ENCODE measurements at places on chromosomes 5 and 9.

- DNase-seq = no peak
Observed at GRCh38 chr5:157566902-157567489, 8.6 kb downstream of the ADAM19 start.

GRCh38 chr5:10009802-10010201, 239.9 kb downstream of the ATPSCKMT start:
- DNase-seq = no peak

DNA sequence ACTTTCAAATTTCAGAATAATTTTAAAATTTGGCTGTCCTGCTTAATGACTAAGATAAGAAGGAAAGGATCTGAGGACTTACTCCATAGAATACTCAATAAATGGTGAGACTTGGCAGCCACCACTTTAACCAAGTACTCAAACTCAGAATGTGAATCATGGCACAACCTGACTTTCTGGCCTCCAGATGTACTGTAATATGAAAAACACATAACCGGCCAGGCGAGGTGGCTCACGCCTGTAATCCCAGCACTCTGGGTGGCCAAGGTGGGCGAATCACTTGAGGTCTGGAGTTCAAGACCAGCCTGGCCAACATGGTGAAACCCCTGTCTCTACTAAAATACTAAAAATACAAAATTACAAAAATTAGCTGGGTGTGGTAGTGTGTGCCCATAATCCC, 10.0 kb upstream of the MARCHF6 start:
- DNase-seq = no peak

DNA sequence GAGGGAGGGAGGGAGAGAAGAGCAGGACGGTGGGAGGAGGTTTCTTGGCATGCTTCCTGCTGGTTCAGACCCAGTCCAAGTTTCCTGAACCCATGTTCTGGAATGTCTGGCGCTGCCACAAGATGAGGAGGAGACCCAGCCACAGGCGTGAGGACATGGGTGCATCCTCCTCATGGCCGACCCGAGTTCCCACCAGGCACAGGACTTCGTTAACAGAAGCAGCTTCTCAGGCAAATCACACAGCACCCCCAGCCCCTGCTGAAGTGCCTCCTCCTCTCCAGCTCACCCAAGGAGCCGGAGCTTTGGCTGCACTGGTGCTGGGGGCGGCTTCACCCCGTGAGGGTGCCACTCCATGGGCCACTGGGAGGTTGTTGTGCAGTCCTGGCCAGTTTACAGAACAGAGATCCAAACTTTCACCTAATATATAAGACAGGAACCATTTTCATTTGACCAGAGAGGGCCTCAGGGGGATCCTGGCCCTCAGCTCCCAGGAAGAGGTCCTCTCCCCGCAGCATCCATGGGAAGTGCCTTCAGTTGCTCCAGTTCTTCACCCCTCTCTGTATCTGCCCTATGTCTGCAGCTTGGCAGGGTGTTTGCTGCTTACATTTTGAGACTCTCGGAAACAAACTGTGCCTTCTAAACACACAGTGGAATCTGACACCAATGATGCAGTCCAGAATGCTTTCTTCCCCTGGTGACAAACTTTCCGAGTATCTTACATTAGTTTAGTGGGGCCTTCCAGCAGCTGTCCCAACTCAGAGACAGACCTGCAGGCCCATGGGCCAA, 10.2 kb upstream of the NKD2 start:
- DNase-seq = no peak

- DNase-seq = no peak
Observed at GRCh38 chr9:93456504-93456903, 3.1 kb upstream of the FAM120AOS start.

- no peak for DNase-seq
Observed at GRCh38 chr5:175467983-175468690, 10.2 kb upstream of the SFXN1 start.

DNA sequence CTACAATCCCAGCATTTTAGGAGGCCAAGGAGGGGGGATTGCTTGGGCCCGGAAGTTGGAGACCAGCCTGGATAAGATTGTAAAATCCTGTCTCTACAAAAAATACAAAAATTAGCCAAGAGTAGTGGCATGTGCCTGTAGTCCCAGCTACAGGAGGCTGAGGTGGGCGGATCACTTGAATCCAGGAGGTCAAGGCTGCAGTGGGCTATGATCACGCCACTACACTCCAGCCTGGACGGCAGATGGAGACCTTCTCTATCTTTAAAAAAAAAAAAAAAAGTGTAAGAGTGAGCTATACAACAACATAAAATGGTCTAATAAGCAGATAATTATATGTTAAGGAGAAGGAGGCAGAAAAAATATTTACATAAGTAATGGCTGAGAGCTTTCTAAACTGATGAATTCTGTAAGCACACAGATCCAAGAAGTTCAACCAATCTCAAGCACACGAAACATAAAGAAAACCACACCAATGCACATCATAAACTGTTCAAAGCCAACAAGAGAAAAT, 23.0 kb downstream of the CDC14B start:
- DNase-seq = no peak

GRCh38 chr9:110895147-110895905, 142.9 kb downstream of the LPAR1 start:
- no peak for DNase-seq

GRCh38 chr5:168890816-168891812, 311.9 kb upstream of the PANK3 start:
- DNase-seq = no peak

DNA sequence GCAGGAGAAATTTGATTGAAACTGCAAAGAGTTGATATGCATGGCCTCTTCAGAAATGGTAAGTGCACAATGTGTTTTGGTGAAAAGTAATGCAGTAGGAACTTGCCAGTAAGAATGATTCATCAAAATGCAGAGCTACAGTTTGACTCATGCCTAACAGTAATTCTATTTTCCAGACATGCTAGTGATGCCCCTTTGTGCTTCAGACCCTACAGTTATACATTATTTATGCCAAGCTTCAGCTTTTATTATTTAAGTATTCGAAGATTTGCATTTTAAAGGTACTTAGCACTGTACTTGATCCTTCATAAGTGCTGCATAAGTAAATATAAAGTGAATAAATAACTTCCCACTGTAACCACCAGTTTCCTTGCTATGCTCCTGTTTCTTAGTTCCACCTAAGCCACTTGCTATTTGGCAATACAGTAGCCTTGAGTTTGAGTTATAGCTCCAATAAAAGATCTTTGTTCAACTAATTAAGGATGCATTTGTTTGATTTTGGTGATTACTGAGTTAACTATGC, 3.6 kb upstream of the SPATA31E1 start:
- peak; percentile 62 for DNase-seq

DNA sequence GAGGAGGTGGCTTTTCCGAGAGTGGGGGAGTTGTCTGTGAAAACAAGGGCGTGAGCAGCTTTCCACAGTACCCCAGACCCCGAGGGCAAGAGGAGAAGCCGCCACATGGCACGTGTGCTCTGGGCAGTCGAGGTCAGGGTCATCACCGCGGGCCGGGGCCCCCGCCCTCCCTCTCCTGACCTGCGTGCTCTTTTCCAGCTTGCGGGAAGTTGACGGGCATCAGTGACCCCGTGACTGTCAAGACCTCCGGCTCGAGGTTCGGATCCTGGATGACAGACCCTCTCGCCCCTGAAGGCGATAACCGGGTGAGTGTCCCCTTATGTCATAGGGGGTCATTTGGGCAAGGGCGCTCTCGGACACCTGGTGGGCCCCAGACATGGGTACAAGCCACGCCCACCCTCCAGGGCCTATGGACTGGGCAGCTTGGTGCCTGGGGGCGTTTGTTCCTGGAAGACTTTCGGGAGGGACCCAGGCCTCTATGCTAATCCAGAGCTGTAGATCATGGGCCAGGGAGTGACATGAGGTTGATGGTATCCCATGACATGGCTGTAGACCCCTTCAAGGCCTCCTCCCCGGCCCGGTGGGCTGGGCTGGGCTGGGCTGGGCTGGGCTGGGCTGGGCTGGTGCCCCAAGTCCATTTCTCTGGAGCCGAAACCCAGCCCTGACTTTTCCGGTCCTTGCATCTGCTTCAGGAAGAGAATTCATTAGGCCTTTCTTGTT, 19.2 kb downstream of the OLFM1 start:
- DNase-seq = no peak

DNA sequence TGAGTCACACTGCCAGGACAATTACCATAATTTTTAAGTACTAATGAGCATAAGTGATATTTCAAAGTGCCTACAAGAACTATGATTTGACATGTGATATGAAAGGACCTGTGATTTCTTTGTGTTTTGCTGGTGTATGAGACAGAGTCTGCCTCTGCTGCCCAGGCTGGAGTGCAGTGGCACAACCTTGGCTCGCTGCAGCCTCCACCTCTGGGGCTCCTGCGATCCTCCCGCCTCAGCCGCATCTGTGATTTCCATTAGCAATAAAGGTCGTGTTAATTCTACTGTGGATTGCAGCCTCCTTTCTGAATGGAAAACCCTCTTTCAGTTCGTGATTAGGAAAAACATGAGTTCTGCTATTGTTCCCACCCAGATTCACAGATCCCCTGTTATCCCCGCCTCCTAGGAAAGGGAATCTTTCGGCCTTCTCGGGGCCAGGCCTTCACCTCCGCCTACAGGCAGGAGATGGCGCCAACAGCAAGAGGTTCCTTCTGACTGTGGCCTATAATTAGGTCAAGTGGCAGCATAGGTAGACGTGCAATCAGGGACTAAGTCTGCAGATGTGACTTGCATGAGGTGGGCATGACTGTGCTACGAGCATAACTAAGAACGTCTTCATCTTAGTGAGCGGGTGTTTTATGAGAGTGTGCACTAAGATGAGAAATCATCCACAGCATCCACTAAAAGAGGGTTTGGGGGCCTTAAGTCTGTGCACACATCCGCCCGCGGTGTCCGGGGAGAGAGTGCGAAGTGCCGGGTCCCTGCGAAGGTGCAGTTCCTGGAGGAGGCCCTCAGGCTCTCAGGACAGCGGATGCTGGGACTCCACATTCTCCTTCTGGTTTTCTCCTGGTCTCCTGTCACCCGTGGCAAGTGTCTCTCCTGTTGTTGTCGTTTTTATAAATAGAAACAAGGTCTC, 23.1 kb downstream of the TRIM7 start:
- peak; percentile 89 for DNase-seq

- peak; percentile 63 for DNase-seq
Observed at GRCh38 chr5:137954131-137954879, 65.0 kb downstream of the PKD2L2 start.

DNA sequence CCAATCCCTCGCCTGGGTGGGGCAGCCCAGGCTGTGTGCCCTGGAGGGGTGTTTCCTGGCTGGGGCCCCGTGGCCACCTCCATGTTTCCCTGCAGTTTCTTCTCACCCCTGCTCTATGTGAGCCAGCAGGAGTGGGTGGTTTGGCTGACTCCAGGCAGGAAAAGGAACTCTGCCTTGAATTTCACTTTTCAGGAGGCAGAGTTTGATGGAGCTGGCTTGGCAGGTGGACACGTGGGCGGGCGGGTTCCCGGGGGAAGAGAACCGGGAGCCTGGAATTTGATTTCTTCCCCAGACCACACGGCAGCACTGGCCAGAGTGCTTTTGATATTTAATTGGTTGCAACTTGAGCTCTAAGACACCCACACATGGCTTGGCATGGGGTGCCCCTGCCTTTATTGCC, 119.8 kb upstream of the PANK3 start:
- no peak for DNase-seq

DNA sequence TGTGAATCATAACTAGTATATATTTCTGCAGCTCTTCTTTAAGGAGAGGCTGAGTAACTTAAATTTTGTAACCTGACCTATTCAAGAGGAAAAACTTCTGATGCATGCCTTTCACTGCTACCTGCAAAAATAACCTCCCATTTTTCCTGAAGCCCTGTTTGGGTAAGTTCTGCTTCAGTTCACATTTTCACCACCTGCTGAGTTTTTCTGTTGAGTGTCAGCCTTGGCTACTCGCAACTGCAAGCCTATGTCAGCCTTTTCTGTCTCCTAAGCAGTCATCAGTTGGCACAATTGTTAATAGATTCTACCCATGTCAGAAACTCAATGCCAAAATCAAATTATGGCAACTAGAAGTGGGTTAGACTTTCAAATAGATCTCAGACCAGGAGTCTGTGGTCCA, 8.2 kb upstream of the TNFAIP8 start:
- peak; percentile 74 for DNase-seq

DNA sequence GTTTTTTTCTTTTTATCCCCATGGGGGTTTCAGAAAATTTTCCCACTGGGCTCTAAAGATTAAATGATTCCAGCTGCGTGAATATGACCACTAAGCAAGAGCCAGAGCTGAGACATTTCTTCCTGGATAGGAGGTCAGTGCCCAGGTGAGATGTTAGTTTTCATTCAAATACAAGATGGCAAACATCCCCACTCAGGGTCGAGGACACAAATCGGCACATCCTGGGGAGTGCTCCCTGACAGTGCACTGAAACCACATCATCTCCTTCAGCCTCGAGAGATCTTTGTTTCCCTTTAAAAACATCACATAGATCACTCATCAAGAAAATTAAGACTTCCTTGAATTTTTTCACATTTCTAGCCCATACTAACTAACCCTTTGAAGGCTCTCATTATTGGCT, 273.2 kb upstream of the PANK3 start:
- DNase-seq = no peak

GRCh38 chr9:30301271-30301963, 2083.0 kb upstream of the ACO1 start:
- peak; percentile 31 for DNase-seq

GRCh38 chr5:129019401-129019908, 54.2 kb downstream of the SLC27A6 start:
- DNase-seq = no peak

GRCh38 chr5:14405267-14405666, 176.3 kb upstream of the OTULINL start:
- DNase-seq = no peak

GRCh38 chr5:176938472-176938871, 39.3 kb upstream of the HK3 start:
- DNase-seq = no peak

DNA sequence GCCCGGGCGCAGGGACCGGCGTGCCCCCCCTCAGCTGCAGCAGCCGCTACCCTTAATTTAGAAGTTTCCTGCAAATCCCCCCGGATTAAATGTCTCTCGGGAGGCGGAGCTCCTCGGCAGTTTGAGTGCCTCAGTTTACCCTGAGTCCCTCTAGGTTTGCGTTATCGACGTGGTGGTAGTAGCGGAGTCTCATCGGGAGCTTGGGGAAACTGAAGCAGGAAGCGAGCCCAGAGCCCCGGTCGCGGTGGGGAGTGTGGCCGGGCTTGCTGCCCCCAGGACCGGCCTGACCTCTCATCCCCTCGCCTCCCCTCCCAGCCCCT, 529 bp upstream of the TPM2 start:
- DNase-seq = no peak

DNA sequence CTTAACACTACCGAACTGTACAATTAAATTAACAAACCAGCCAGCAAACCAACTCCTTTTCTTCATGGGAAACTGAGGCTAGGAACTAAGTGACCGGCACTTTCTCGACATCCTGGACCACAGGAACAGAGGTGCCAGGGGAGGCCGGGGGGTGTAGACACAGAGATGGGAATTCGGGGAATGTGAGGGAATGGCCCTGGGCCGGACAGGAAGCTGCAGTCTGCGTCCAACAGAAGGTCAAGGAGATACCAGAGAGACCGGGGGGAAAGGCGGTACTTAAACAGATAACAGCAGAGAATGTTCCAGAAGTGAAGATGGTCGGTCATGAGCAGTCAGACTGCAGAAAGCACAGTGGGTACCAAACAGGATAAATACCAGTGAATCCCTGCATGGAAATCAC, 40.3 kb downstream of the DBH start:
- no peak for DNase-seq

- DNase-seq = no peak
Observed at GRCh38 chr5:10149911-10150310, 99.8 kb downstream of the ATPSCKMT start.

Measured in Caki2 (cell line).